Fibroblast of skin of right quadriceps (primary cell): ENCODE measurements at places on chromosomes 2 and 18.

GRCh38 chr2:237184192-237184918 is 98.7 kb downstream of the COPS8 start:
- peak; percentile 60 for DNase-seq

GRCh38 chr18:21047126-21047525 is 64.5 kb downstream of the ROCK1 start:
- peak; percentile 4 for DNase-seq

- DNase-seq, result peak; percentile 27
These were observed 127.5 kb upstream of the TNP1 start for GRCh38 chr2:216987252-216987821.

- DNase-seq, result peak; percentile 23
These were observed 49.3 kb upstream of the MCM6 start for GRCh38 chr2:135925571-135925970.

GRCh38 chr18:22018366-22018765 is 151.0 kb upstream of the GATA6 start:
- DNase-seq, result no peak

GRCh38 chr2:70765507-70765906 is 2.5 kb downstream of the ADD2 start:
- no peak for DNase-seq

- peak; percentile 28 for DNase-seq
These were observed 1.1 kb upstream of the TACR1 start for GRCh38 chr2:75200140-75201096.

DNA sequence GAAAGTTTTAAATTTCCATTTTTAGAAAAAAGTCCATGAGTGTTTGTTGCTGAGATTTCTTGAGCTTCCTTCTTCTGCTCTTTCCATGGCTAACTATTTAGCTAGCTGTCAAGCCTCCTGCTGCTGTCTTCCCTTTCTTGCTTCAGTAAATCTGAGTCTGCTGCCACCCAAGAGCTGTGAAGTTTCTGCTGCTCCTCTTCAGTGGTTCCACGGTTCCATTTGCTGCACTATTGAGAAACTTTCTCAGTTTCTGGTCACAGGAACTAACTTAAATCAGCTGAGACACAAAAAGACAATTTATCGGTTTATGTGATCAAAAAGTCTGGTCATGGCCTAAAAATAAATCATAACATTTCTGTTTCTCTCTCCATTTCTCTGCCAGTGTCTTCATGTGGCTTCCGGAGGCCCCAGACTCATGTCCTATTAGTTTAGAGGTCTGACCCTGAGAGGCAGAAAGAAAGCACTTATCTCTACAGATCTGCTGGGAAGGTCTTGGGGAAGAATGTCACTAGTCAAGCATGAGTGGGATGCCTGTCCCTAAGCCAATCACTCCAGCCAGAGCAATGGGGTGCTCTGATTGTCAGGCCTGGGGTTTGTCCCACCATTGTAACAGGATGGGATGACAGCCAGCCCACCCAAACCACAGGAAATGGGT is 73.0 kb upstream of the ARL4C start:
- no peak for DNase-seq

DNA sequence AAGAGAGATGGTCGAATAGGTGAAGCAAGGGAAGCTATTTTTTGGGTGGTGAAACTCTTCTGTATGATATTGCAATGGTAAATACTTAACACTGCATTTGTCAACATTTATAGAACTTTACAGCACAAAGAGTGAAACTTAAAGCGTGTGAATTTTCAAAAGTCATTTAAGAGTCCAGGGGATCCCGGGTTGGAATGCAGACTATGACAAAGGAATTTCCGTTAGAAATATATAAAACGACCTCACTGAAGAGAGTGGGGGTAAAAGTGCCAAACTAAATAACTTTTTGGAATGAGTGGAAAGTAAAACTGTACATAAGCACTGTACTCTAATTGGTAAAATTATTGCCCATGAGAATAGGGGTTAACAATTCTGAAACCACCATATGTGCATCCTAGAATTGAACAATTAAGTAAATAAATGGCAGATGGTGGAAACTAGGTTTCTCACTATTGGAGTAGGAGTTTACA is 191.0 kb upstream of the FN1 start:
- DNase-seq, result peak; percentile 87

GRCh38 chr2:54558188-54559005 is 102.3 kb downstream of the SPTBN1 start:
- peak; percentile 59 for DNase-seq

DNA sequence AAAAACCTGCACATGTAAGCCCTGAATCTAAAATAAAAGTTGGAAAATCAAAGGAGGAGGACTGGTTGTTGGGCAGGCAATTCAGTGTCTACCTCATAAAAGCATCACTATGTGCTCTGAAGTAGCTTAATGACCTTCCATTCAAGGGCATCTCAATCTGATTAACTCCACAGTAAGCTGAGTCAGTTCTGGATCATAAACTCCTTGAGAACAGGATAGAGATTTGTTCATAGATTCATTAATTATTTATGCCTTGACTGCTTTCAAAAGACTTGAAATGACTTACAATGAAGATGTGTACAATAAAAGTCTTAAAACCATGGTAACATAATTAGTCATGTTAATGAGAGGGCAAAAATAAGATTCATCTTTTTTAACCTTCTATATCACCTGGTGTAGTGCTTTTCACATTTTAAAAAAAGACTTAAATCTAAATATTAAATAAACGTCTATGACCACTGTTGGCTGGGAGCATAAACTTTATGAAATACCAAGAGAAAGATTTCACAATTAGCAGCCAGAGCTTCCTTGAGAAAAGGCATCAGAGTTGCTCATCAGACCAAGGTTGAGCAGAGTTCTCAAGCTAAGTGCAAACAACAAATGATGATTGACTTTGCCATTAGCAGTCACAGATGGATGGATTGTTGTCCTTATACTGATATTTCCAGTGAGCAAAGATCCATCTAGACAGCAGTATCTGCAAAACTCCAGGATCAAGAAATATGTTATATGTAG is 237.3 kb upstream of the THUMPD2 start:
- no peak for DNase-seq

DNA sequence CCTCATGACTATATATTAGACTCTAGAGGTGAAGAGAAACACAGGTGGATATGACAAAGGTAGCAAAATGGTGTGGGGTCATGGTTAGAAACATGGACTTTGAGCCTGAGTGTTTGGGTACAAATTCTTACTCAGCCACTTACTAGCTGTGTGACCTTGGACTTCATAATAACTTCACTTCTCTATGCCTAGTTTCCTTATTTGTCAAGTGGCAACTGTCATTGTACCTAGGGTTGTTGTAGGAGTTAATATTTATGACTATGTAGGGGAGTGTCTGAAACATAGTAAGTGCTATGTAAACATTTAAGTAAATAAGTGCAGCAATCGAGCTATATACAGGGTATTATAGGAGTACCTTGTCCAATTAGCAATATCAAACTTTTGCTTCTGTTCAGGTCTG is 49.7 kb upstream of the RAPH1 start:
- DNase-seq, result no peak

DNA sequence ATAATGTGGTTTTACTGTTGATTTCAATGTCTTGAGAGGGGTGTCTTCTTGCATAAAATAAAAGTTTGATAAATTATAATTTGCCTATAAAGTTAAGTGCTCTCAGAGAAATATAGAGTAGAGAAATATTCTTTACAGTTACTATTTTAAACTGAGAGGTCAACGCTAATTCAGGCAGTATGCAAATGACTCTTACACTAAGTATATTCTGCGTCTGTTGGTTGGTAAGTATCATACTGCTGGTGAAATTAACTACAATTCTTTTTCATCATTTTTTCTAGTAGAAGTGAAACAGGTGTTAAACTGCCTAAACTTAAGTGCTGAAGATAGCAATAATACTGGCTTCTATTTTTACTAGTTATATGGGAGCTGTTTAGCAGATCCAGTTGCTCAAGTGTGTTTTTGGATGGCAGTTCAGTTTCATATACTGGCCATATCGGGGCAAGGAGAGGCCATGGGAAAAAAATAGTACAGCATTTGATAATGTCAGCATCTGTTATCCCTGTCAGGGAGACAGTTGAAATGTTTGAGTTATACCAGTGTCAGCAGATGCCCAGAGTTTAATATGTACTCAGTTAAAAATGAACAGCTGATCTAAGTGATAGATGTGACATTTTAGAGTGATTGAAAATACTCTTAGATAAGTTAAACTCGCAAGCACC is 86.2 kb downstream of the MIB1 start:
- no peak for DNase-seq

- no peak for DNase-seq
These were observed 167.0 kb downstream of the INSIG2 start for GRCh38 chr2:118255301-118255700.

GRCh38 chr2:35081622-35082015 is 1274.0 kb upstream of the CRIM1 start:
- no peak for DNase-seq
